Cardiac muscle cell (in vitro differentiated cells and primary cell): ENCODE measurements at places on chromosomes 13 and 19. TPM values are rescaled to one million over a fixed set of nuclear protein-coding genes. Genes with fewer than 3 reads are reported as not detected.
A peak's percentile ranks its signal among the peaks of the same experiment; 100 is the strongest.

GRCh38 chr19:4609878-4610511, 29.3 kb upstream of the TNFAIP8L1 start:
- no peak for DNase-seq

TGFBR3L gene
- 2.6 and 11.8 TPM in 2 replicates for polyA plus RNA-seq

ZNF135 gene
- polyA plus RNA-seq: 10.2 and 11.2 TPM in 2 replicates

RAB3A gene
- polyA plus RNA-seq: 12.5 and 15.3 TPM in 2 replicates

DNA sequence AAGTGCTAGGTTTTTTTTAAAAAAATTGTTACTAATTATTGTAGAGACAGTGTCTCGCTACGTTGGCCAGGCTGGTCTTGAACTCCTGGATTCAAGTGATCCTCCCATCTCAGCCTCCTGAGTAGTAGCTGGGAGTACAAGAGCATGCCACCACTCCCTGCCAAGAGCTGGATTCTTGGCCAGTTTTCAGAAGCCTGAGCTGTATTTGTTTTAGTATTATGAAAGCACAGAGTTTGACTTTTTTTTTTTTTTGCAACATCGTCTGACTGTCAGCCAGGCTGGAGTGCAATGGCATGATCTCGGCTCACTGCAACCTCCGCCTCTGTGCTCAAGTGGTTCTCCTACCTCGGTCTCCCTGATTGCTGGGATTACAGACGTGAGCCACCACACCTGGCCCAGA, 7.0 kb downstream of the ARMC6 start:
- no peak for DNase-seq

- DNase-seq: no peak
These were observed 33.1 kb downstream of the TUBA3C start for GRCh38 chr13:19148561-19148960.

DNA sequence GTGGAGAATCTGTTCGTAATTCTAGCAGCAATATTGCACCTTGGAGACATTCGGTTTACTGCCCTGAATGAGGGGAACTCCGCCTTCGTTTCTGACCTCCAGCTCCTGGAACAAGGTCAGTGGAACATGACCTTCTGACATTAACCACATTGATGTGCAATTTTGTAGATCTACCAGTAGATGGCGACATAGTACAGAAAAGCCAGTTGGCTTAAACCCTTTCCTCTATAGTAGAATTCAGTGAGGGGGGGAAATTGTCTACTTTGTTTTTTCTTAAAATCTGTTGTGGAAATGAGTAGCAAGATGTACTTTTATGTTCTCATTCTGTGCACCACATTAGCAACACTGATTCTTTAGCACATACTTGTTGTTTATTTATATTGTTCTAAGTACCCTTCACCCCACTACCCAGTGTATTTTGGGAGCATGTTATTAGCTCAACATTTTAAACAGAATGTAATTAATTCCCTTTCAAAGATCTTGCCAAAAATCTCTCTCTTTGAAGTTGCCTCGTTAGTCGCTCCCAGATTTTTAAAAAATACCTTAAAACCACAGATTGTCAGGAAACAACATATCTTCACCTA, 332.2 kb downstream of the MYO16 start:
- peak; percentile 70 for DNase-seq

CD33 gene
- polyA plus RNA-seq: not detected in 2 replicates

DNA sequence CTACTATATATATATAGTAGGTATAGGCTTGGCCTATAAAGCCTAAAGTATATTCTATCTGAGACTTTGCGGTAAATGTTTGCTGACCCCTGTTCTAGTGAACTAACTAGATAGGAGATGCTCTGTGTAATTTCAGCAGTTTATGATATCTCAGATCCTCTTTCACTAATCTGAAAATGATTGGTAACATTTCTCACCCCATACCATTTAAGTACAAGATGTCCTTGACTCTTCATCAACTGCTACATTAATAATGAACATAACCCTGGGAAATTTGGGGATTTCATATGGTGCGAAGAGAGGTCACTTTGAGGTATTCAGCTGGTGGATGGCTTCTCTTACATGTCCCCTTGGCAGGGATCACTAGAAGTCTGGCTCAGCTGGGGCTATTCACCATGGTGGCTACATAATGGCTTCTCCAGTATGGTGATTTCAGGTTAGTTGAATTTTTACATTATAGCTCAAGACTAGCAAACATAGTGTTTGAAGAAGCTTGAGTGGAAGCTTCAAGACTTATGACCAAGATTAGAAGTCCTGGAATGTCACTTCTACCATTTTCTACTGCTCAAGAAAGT, 103.6 kb upstream of the MYCBP2 start:
- no peak for DNase-seq

DNA sequence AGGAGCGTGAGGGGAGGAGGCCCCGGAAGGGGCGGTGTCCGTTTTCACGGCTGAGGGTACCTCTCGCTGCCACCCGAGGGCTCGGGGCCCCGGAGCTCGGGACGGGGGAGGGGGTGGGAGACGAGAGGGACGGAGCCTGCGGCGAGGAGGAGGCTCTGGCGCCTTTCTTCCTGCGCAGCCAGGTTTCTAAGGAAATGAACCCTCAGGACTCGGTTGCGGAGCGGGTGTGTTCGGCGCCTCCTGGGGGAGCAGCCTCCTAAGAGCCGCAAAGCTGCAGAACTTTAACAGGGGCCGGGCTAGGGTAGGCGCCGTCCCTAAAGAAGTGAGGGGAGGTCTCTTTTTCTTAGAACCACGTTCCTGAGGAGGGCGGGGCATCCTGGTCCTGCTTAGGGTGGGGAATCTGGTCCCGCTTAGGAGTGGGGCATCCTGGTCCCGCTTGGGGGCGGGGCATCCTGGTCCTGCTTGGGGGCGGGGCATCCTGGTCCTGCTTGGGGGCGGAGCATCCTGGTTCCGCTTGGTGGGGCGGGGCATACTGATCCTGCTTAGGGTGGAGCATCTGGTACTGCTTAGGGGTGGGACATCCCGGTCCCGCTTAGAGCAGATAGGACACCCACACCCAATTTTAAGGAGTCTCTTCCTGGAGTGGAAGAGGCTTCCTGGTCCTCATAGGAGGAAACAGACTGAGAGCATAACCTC, 6.2 kb downstream of the SYT5 start:
- DNase-seq: peak; percentile 50

DNA sequence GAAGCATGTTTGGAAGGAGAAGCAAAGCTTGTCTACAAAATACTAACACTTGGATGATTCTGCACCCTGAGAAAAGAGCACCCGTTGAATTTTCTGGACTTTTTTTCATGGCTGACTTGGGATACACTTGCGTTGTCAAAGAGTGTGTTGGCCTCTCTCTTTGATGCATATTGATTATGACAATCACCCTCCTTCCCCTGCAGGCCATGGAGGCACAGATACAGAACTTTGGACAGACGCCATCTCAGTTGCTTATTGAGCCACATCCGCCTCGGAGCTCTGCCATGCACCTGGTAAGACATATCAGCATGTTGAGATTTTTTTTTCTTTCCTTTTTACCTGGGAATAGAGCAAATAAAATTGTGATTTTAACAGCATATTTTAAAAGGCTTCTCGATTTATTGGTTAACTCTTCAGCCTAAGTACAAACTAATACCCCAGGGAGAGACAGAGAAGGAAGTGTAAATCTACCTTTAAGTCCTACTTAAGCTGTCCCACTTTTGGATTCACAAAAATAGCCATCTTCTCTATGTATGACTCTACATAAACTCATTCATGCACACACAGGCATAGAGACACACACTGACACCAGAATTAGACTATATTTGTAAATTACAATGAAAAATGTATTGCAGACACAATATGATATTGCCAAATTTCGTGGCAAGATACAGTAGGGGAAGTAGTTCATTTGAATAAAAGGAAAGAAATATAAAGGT, 169.7 kb upstream of the MAB21L1 start:
- DNase-seq: no peak

DNA sequence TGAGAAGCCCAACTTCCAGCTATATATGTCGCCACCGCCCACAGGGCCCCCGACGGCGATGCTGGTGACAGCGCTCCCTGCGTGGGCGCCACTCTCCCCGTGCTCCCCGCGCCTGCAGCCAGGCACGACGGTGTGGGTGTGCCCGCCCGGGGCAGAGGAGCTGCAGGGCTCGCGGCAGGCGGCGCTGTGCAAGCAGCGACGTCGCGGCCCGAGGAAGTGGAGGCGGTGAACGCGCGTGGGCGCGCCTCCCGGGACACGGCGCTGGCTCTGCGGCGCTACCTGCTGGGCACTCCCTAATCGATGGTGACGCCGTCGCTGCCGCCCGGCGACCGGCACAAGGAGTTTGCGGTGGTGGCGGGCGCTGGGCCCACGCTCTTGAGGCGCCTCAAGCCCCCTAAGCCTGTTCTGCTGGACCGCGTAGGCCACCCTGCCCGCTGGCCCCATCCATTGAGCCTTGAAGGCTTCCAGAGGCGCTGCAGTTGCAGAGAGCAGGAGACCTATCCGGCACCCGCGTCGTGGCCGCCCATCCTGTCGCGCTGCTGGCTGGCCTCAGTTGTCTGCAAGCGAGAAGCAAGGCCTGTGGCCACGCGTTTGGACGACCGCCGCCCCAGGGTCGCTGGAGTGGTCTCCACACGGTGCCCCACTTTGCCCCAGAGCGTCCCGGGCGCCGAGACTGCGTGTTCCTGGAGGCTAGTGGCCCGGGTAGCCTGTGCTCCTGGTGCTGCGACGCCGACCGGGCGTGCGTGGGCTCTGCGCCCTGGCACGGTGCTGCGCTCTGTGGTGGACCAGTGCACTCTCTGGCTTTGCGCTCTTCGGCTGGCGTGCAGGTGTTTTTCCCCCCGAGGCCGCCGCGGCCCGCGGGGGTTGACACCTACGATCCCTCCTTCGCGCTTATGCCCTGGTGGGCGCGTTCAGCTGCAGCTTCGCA, 23.1 kb downstream of the LRFN3 start:
- no peak for DNase-seq

SPC24 gene
- 7.1 and 25.8 TPM in 2 replicates for polyA plus RNA-seq
